ENCODE measurements at places on chromosomes 5 and 9.

- DNase-seq = no peak
Observed at GRCh38 chr5:1162751-1163150, 38.6 kb upstream of the SLC6A19 start.

DNA sequence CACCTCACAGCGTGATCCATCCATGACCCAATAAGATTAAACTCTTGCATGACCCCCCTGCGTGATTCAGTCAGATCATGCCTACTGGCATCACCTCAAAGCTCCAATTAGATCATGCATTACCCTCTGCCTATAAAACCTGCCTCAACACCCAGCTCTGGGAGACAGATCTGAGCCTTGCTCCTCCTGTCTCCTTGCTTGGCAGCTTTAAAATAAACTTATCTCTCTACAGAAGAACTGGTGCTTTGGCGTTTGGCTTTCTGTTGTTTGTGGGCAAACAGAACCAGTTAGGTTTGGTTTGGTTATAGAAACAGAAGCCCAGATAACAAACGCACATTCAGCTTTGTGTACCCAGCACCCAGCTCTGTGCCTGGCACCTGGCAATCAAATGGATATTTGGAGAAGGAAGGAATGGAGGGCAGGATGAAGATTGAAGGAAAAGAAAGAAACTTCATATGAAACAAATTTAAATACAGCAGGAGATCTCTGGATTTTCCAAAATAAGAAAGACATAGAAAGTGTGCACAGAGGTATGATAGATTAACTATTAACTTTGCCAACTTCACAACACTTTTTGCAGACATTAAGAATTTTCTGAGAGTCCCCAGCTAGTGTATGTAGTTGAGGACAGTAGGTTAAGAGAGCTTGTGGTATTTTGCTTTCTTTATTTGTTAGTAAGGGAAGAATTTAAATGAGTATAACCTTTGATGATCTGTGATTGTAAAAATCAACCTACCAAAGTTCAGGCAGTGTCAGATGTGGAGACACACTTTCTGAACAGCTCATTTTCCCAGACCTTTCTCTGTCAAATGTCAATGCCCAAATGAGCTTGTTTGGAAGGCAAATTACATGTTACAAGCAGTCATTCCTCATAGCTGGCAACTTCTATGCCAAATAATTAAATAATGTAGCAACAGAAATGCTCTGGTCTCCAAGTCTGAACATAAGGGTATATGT lies 102.1 kb upstream of the ASTN2 start:
- no peak for DNase-seq

DNA sequence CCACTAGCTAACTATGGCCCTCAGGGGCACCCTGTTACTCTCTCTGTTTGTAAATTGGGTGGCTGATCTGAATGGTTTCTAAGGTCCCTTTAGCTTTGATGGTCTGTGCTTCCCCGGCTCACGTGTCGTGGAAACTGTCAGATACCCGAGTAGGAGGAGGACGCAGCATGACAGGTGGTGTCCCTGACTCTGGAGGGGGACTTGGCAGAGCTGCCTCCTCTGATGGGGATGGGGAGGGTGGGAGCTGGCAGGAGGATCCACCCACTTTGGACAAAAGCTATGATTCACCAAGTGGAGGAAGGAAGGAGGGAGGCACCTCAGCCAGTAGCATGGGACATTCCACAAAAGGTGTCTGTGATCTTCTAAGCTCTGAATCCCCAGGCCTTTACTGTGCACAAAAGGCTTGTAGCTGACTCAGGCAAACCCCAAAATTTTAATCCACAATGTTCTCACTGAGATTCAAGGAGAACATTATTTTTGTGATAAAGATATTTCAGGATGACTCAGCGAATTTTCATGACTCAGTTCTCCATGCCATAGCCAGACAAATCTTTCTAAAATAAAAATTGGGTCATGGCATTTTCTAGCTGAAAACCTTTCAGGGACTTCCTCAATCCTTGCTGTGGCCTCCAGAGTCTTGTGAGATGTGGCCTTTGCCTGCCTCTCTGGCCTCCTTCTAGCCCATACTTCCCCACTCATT lies 131.0 kb upstream of the BRINP1 start:
- DNase-seq = no peak

- no peak for DNase-seq
Observed at GRCh38 chr9:109969011-109969410, 189.0 kb downstream of the PALM2AKAP2 start.

- no peak for DNase-seq
Observed at GRCh38 chr5:130112246-130112645, 208.0 kb downstream of the CHSY3 start.

DNA sequence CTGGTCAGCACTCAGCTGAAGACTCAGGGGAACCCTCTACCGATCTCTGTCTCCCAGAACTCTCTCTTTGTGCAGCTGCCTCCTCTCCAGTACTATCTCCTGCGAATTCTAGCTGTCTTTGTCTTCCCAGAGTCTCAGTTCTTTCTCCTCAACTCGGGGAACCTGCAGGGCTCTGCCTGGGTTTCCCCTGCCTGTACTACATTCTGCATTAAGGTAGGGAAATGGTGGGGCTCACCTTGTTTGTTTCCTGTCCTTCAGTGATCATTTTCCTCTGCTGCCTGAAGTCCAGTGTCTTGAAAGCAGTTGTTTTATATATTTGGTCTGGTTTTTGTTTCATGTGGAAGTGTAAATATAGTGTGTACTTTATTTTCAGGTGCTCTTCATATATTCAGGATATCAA lies 43.1 kb upstream of the IGFBPL1 start:
- DNase-seq = no peak

DNA sequence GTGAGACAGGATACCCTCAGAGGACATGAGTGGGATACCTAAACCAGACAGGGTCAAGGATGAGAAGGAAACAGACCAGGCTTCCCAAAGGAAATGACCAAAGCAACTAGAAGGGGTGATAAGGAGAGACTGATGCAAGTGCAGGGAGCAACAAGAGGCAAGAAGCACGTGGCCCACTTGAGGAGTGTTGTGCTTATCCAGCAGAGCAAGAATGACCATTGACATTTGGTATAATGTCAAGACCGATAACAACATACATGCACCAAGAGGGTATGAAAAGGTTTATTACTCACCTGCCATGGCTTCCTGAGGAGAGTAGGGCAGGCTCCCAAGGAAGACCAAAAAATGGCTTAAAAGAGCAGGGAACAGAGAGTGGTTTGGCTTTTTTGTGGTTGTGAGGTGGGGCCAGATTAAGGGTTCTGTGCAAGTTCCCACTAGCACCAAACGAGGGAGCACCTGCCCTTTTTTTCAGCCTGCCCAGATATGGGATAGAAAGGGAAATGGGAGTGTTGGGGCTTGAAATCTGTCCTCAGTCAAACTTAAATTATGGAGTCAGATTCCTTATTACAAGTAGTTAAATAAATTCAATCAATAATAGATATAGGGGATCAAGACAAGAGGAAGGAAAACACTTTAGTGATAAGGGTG lies 513.6 kb downstream of the RASEF start:
- DNase-seq = no peak
